Activated naive CD4-positive, alpha-beta T cell treated with anti-CD3 and anti-CD28 coated beads, Interleukin-2, amount 50 U/mL, for 16 hours (primary cell): ENCODE measurements at places on chromosomes 1 and 21.

GRCh38 chr1:12052997-12053686 is 10.0 kb upstream of the TNFRSF8 start:
- DNase-seq: no peak

DNA sequence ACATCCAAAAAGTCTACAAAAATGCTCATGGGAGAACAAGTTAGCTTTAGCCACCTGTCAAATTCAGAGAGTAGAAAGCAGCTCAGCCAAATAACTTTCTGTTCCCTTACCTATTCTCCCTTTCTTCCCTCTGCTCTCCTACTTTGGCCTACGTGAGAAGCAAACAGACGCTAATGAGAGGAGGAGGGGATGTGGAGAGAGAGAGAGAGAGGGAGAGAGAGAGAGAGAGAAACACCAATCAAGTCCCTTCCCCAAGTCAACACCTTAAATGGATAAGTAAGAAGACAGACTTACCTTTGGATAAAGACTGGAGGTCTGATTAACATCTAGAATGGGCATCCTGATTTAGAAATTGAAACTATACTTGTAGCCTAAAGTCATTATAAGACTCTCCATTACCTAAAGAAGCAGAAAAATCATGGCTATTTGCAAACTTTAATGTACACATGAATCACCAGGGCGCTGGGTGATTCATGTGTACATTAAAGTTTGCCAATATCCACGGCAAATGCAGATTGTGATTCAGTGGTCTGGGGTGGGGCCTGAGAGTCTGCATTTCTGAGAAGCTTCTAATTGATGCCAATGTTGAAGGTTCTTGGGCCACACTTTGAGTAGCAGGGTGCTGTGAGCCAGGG is 13.1 kb upstream of the DUSP12 start:
- no peak for DNase-seq

- no peak for DNase-seq
Measured at GRCh38 chr1:47409311-47410067, 6.6 kb upstream of the FOXE3 start.

DNA sequence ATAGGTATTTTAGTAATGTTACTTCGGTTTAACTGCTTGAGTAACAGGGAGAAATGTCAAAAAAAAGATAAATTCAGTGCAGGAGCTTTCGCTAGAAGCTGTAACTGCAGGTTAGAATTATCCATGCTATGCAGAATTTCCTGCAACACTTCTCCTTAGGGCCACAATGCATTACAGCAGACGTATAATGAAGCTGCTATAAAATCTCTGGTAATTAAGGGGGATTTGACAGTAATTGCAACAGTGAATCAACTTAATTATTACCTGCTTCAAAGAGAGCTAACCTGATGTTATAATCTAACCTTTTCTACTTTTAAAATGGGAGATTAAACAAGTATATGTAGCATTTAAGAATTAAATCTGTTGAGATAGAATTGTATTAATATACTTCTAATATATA is 92.6 kb downstream of the ATG4C start:
- DNase-seq: no peak

DNA sequence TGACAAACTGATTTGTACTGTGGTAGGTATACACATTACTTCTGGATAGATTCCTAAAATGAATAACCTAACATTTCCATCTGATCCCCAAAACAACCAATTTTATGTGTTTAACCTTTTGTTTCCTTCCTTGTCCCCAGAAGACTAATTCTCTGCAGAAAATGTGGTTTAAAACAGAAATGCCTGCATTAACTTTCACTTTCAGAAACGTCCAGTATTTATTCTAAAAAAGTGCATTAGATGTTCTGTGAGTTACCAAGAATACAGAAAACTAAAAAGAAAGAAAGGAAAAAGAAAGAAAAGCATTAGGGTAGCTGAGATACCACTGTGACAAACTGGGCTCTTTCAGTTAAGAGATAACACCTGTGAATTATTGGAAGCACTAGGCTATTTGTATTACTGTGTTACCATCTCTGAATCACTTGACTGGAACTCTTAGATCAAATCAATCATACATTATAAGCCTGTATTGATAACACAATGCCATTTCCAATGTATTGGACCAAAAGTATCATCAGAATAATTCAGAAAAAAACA is 177.7 kb downstream of the NCAM2 start:
- DNase-seq: no peak

GRCh38 chr1:181086926-181087325 is 1.6 kb upstream of the IER5 start:
- no peak for DNase-seq

DNA sequence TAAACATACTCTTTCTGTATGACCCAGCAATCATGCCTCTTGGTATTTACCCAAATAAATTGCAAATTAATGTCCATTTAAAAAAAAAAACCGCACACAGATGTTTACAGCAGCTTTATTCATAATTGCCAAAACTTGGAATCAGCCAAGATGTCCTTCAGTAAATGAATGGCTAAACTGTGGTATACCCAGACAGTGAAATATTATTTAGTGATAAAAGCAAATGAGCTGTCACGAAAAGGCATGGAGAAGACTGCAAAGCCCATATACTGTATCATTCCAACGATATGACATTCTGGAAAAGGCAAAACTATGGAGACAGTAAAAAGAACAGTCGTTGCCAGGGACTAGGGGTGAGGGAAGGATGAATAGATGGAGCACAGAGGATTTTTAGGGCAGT is 77.0 kb upstream of the FAM20B start:
- DNase-seq: no peak

- DNase-seq: no peak
Measured at GRCh38 chr1:17192394-17193221, 12.3 kb upstream of the PADI1 start.

DNA sequence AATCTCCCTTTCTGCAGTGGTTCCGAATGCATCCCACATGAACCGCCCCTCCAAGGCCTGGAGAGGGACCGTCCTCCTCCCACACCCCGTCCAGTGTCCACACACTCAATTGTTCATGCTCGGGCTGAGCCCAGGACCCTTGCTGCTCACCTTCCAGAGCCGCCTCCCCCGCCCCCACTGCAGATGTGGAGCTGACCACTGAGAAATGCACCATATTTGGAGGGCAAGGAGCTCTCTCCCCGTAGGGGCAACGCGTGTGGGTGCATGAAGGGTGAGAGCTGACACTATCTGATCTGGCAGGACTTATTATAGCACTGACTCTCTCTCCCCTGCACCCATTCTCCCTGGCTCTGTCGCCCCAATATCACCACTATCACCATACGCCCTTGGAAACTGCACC is 4.0 kb upstream of the S100A3 start:
- DNase-seq: no peak
